Esophagus squamous epithelium (tissue), 5 donors: ENCODE measurements at places on chromosomes 4 and X.

DNA sequence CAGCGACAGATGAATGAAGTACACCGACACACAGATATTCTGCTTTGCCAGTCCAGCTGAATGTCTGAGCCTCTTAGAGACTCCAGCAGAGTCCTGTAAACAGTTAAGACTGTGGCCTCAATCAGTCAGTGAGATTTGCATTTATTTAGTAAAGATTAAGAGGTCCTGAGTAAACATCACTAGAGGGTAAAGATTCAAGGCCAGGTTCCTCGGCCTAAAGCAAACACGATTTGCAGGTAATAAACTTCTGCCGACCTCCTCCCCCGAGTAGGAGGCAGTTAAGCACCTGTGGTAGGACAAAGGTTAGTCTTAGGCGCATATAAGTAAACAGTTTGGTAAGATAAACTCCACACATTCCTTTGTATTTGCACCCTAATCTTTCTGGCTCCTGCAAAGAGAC is 99.6 kb downstream of the CFAP47 start:
- DNase-seq = no peak

DNA sequence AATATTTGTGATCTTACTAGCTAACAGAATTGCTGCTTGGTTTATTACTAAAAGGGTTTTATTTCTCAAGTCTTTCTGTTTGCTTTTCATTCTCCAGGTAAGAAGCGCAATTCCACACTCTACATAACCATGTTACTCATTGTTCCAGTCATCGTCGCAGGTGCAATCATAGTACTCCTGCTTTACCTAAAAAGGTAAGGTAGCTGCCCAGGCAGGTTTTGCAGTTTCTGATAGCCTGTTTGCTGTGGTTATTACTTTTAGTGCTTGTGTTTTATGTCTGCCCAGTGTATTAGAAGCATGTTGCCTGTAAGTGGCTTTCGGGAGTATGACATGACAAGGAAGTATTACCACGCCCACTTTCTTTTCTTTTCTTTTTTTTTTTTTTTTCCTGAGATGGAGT is 46.4 kb downstream of the IL13RA1 start:
- DNase-seq = no peak

- DNase-seq = no peak
Measured at GRCh38 chr4:21569638-21570037, 378.9 kb downstream of the KCNIP4 start.

- no peak for DNase-seq
Measured at GRCh38 chrX:12971282-12972003, 3.5 kb upstream of the TMSB4X start.

- DNase-seq = no peak
Measured at GRCh38 chr4:52081216-52081615, 30.1 kb downstream of the SPATA18 start.

DNA sequence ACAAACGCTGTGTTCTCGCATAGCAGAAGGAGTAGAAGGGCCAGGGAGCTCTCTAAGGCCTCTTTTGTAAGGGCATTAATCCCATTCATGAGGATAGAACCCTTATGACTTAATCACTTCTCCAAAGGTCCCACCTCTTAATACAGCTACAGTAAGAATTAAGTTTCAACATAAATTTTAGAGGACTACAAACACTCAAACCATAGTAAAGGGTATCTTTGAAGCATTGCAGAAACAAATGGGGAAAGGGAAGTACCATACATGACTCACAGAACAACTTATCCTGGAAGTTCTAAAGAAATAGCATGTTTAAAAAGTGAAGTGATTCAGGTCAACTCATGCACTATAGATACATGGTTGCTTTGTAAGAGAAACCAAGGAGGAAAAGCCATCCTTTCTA is 680.8 kb downstream of the RPA4 start:
- DNase-seq = no peak

- no peak for DNase-seq
Measured at GRCh38 chr4:89572224-89572858, 264.6 kb downstream of the SNCA start.

DNA sequence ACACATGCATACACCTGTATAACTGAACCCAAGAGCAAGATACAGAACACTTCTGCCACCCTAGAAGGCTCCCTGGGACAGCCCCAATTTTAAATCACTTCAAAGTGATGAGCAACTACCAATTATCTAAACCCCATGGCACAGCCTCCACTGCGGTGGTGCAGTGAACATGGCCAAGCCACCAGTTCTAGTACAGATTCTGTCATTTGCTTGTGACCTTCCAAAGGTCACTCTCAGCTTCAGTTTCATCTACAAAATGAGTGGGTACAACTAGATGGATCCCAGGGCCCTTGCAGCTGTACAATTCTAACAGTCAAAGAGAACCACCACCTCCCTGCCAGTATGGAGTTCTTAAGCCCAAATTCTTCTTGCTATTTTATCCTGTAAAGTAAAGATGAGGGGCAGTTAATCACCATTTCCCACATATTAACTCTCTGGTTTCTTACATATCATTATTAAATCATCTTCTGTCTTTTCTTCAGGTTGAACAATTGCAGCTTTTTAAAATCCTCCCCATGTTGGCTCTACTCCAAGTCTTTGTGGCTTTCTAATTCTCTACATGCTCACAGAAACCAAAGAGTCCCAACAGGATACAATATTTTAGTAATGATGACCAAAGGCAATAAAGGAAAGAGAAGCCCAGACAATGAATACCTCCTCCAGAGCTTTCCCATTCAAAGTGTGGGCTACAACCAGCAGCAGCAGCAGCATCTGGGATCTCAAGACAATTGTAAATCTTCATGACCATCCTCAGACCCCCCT is 39.0 kb upstream of the GPM6B start:
- DNase-seq = no peak

DNA sequence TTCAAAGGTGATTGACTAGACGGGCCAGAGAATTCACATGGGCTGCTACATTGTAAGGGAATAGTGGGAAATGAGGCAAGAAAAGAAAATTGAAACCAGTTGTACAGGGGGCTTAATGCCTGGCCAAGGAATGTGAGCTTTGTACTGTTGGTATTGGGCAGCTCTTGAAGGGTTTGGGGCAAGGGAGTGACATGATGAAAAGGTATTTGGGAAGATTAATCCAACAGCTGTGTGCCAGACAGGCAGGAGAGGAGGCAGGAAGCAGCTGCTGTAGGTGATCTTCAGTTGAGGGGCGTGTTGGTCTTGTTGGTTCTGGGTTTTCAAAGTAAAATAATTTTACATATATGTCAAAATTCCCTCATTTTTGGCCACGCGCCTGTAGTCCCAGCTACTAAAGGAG is 384.5 kb upstream of the TENM3 start:
- DNase-seq = no peak

DNA sequence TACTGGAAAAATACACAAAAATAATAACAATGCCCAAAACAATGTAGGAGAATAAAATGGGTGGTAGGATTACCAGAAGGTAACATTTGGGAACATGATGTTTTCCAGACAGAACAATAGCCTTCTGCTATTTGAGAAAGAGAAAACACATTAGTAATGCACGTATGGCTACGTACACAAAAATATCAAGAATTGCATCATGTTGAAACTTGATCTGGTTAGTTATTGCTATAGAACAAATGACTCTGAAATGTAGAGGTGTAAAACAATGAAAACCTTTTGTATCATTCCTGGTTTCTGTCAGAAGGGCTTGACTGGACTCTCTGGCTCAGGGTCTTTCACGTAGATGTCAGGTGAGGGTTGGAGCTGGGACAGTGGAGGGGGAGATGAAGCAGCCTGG is 1040.0 kb downstream of the FAT4 start:
- DNase-seq = no peak

GRCh38 chr4:105458001-105458400 is 15.9 kb downstream of the PPA2 start:
- DNase-seq = no peak

DNA sequence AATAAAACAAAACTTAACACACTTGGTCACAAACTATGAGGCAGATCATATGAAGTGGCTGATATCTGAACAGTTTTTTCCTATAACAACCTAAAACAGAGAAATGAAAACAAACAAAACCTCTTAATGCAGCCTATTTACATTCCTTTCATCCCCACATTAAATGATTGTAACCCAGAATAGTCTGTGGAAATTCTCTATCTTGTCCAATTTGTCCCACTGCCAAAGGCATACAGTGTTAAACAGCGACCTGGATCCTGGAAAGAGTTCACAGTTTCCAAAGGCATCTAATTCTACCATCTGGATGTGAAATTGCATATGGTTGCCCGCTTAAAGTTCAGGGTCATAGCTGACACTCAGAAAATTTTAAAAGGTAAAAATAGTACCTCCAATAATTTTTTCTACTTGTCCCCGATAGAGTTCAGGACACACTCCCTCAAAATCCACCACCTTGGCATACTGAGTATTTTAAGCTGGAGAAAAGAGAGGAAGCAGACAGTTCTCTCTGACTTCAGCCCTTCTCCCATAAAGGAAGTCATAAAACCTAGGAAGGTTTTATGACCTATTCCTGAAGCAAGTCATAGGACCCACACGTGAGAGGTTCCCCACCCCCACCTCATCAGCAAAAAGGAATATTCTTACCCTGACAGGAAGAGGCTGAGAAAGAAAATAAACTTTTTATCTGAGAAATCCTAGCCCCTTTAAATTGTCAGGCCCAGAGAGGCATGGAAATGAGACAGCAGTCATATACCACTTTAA is 270.2 kb downstream of the PAPSS1 start:
- no peak for DNase-seq

GRCh38 chrX:99973572-99974226 is 436.4 kb downstream of the PCDH19 start:
- DNase-seq = no peak

- no peak for DNase-seq
Measured at GRCh38 chrX:13750812-13751211, 16.3 kb downstream of the OFD1 start.
